ENCODE measurements at places on chromosomes 3 and 15.

- DNase-seq, result no peak
Observed at GRCh38 chr15:39852250-39852649, 67.8 kb downstream of the GPR176 start.

GRCh38 chr3:100864471-100865250 lies 128.6 kb downstream of the ABI3BP start:
- no peak for DNase-seq

DNA sequence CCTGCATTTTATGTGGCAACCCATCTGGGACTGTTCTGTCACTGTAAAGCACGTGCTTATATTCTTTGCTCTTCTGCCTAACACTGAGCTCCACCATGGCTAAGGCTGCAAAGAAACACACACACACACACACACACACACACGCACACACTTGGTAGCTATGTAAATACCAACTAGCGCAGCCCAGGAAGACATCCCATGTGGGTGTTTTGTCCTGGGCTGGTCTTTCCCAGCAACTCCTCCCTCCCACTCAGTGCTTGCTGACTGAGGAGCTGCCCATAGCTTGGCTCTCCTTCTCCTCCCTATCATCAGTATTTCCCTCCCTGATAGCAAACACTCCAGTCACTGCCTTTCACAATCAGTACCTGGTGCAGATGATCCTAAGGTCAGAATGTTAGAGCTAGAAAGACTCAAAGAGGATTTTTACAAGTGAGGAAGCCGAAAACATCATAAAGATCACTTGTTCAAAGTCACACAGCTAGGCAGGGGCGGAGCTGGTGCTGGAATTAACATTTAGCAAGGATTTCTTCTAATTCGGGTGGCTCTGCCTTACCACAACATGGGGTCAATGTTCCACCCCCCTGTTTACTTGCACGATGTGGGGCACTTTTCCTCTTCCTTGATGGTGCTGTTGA lies 377.1 kb upstream of the TBL1XR1 start:
- peak; percentile 96 for DNase-seq

DNA sequence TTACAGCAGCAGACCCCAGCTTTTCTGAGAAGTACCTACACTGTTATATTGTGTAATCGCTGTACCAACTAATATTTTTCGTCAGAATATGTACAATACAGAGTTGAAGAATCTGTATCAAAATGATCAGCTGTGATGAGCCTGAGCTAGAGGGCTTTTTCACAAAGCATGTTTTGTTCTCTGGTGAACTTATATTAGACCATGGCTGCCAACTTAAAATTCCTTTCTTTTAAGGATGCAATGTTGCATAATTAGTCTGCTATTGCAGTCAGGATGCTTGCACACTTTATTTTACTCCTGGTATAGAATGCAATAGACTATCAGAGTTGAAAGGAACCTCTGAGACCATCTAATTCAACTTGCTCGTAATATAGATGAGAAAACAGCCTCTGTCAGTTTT lies 127.8 kb downstream of the RBMS3 start:
- no peak for DNase-seq

DNA sequence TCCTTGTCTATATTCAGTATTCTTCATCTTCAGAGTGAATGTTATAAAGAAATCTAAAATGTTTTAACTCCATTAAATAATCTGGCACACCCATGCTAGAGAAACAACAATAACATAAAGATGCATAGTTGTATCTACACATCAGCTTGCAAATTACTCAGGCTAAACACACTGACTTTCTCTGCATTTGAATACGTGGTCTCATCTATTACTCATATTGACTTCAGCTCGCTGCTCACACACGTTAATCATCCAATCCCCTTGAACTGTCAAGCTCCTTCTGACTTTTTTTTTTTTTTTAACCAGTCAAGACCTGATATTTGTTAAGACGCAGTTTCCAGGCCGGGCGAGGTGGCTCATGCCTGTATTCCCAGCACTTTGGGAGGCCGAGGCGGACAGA lies 1137.3 kb upstream of the CADM2 start:
- DNase-seq, result no peak

- no peak for DNase-seq
Observed at GRCh38 chr15:67506775-67507747, 13.9 kb upstream of the C15orf61 start.

- no peak for DNase-seq
Observed at GRCh38 chr3:101279765-101280385, 40.5 kb downstream of the IMPG2 start.

GRCh38 chr3:160477750-160478149 lies 28.2 kb upstream of the TRIM59 start:
- peak; percentile 59 for DNase-seq

DNA sequence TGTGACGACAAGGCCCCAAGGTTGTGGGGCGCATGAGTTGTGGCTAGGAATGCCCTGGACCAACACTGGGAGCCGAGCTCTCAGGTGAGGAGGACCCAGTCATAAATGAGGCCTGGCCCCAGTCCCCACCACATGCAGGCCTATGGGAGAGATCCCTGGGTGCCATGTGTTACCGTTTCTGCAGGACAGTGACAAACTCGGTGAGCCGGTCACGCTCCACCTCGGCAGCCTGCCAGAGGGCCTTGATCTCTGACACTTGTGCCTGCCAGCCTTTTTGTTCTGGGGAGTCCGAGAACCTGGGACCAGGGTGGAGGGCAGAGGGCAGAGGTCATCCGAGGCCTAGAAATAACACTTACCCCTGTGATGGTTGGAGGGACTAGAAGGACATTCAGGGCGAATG lies 27.7 kb upstream of the HHATL start:
- no peak for DNase-seq

- peak; percentile 71 for DNase-seq
Observed at GRCh38 chr3:189967254-189967865, 153.3 kb downstream of the P3H2 start.

GRCh38 chr3:186996356-186996755 lies 66.0 kb downstream of the ST6GAL1 start:
- peak; percentile 43 for DNase-seq

DNA sequence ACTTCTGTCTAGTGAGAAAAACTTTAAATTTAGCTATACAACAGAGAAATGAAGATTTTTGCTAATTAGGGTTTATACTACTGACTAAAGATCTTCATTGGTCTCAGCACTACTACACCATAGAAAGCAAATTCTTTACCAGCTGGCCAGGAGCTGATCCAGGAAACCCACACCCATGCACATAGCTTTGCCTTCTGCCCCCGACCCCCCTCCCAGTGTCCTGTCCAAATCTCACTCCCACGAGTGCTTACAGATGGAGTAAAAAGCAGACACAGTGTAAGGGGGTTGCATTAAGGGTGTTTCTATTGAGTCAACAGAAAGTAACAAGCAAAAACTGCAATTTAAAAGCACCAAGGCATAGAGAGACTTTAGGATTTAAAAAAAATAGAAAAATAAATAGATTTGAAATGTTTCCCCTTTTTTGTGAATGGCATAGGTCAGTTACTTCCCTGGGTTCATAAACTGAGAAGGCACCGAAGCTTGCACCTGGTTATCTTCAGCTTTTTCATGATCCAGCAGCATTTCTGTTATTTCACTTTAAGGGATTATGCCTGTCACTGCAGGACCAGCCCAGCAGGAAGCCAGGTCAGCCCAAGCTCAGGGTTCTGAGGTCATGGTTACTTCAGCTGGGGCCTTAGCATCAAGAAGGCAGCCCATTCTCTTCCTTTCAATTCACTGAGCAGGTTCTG lies 124.3 kb downstream of the CTNNB1 start:
- DNase-seq, result peak; percentile 14

- DNase-seq, result no peak
Observed at GRCh38 chr15:101476756-101477155, 12.8 kb downstream of the PCSK6 start.

DNA sequence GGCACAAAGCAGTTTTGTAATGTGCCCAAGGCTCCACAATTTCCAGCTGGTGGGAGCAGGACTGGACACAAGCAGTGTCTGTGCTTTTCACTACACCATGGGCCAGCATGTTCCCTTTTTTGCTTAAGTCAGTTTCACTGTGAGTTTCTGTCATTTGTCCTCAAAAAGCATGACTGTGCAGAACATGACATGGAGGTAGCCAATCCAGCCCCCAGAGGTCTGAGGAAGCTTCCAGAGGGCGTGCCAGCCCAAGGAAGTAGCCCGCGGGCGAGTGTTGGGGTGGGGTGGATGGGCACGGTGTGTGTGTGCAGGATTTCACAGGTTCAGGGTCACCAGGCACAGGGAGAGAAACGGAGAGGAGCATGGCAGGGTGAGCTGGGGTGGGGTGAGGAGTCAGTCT lies 8.0 kb upstream of the EEFSEC start:
- no peak for DNase-seq

DNA sequence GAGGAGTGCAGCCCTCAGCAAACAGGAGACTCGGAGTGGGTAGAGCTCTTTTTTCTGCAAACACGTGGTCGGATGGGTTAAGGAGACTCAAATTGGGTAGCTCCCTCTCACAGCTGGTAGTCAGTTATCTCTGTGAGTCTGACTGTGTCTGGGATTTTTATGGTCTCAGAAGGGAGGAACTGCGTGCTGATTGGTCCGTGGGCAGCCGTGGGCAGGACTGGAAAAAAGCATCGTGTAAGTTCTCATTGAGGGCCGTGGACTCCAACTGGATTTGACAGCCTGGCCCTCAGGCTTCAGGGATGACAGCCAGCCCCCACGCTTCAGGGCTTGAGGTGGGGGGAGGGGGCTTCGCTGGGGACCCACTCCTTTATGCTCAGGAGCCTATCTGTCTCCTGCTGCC lies 463.9 kb downstream of the EPHA3 start:
- DNase-seq, result no peak

DNA sequence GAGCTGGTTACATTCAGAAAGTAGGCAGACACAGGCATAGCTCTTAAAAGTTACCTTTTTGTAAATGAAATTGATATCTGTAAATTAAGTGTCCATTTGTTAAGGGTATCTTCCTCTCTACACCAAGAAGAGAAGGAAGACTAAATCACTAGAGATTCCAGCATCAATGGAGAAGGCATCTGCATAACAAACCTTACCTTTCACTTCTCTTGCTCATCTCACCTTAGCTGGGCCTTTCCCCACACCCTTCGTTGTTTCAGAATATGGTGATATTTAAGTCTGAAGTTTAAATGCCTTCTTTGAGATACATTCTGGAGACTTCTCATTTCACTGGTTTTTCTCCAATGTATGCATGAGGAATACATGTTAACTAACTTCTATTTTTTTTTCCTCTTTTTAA lies 54.5 kb upstream of the TGFBR2 start:
- DNase-seq, result no peak

- peak; percentile 60 for DNase-seq
Observed at GRCh38 chr3:32240159-32240545, 1.7 kb downstream of the CMTM8 start.
